HS-27A (cell line): ENCODE measurements at places on chromosomes 16 and 17.

GRCh38 chr16:86022381-86022960 lies 123.5 kb downstream of the IRF8 start:
- no peak for DNase-seq

GRCh38 chr16:12538667-12539091 lies 265.0 kb downstream of the CPPED1 start:
- DNase-seq, result no peak

DNA sequence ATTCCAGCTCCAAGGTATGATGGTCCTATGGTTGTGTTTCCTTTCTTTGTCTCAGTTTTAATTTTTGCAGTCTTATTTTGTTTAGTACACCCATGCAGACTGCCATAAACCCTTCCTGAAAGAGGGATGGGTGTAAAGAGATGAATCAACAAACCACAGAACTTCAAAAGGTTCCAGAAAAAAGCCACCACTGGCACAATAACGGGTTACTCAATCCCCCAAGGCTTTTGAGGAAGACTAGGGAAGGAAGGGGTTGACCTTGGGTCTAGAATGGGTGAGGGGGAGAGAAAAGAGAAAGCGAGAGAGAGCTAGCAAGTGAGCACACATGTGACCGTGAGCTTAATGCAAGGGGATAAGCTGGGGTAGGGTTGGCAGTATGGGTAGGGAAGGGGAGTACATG lies 168.1 kb downstream of the XYLT1 start:
- no peak for DNase-seq

- no peak for DNase-seq
These were observed 604 bp upstream of the ZC3H18 start for GRCh38 chr16:88569614-88569984.

DNA sequence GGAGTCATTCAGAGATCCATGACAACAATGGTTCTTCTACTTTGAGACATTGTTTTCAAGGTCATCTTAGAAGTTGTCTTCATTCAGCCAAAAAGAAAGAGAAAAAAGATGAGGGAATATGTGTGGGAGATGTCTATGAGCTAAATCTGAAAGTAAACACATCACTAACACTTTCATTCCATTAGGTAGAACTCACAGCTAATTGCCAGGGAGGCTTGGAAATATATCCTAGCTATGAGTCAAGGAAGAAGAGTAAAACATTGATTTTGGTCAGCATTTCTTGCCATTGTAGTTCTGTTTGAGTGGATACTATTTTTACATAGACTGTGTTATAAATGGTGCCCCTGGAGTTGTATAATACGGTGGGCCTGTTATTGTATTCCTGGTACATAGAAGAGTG lies 316.4 kb upstream of the MYOCD start:
- no peak for DNase-seq

DNA sequence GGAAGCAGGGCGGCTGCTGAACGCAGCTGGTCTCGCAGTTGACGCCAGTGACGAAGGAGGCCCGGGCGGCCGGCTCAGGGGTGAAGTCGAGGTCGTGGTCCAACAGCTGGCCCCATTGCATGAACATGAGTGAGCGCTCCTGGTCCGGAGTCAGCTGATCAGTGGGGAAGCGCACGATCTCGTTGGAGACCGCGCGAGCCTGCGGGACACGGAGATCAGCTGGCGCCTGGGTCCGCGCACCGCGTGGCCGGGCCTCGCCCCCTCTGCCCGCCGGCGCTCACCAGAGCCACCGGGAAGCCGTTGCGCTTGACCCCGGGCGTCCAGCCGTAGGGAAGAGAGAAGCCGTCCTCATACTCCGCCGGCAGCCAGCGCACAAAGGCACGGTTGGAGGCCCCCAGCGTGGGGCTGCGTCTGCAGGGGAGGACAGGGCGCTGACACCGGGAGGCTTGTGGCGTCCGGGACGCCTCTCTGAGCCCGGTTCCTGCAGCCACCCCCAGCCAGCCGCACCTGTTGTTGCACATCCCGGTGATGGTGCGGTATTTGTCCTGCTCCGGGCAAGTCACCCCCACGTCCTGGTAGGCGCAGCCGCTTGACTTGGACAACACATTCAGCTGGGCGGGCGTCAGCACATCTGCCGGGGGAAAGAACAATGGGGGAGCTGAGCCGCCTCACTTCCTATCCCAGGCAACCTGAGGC lies 1.6 kb downstream of the MPO start:
- no peak for DNase-seq

DNA sequence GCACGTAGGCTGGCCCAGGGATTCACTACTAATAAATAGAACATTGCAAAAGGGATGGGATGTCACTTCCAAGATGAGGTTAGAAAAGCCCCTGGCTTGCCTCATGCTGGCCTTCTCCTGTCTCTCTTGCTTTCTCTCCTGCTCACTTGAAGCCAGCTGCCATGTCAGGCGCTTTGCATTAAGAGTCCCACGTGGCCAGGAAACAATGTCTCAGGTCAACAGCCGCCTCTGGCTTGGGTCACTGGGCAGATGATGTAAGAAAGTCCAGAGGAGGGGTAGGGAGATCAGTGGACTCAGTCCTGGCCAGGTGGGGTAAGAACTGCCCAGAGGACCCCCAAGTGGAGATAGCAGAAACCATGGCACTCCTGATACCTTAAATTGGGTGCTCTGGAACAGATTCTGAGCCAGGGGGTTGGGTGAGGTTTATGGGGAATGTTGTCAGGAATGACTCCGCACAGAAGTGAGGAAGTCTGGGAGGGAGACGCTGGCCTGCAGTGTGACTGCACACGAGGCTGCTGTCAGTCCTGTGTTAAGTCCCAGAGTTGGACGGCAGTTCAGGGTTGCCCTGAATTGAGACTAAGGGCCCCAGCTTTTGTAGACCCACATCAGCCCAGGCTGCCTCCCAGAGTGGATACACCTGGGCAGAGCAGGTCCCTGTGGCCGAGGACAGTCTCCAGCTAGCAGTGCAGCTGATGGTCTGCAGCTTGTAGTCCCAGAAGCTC lies 17.7 kb downstream of the C16orf82 start:
- DNase-seq, result no peak

GRCh38 chr17:75476271-75476671 lies 19.8 kb downstream of the TMEM94 start:
- DNase-seq, result no peak

- no peak for DNase-seq
These were observed 29.0 kb downstream of the SLC25A10 start for GRCh38 chr17:81741049-81741593.

DNA sequence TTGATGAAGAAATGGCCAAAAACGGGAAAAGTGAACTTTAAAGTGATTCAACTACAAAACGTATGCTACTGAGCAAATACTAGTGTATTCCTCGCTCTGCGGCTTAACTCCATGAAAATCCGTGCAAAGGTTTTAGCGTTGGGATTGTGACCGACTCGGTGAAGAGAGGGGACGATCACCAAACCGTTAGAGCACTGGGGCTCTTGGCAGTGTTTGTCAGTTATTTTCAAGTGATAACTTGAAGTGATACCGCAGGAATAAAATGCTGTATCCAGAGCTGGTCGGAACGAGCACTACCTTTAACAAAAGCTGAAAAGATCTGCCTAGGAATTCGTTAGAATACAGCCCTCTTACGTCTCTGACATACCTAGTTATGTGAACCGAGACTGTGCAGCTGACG lies 773 bp upstream of the PPM1D start:
- no peak for DNase-seq

- no peak for DNase-seq
These were observed 5.6 kb downstream of the SF3B3 start for GRCh38 chr16:70529051-70529777.

DNA sequence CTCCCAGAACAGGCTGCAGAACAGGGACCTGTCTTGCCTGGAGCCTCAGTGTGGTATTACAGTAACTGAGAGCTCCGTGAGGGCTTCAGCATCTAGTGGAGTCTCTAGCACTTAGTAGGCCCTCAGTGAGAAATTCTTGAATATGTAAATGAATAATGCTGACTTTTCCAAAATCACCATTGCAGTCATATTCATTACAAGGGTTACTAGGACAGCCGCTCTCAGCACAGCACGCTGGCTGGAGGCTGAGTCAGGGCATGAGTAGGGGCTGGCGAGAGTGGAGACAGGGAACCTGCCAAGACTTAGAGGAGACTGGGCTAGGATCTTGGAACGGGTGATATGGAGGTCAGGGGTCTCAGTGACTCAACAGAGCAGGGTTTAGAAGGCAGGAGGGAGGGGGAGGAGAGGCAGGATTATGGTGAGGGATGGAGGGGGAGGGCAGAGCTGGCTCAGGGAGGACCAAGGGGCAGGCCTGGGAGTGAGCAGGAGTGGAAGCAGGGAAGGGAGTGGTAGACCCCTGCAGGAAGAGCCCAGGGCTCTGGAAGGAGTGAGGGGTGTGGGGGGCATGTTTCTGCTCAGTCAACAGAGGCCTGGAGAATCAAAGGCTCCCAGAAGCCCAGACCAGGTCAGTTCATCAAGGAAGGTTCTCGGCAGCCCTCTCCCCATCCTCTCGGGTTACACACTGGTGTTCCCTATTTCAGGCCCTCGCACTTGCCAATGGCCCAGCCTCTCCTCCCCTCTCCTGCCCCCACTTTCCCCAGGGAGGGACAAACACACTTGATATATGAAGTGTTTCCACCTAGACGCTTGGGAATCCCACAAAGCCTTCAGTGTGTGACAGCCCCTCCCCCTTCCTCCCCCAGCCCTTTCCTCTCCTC lies 42.3 kb downstream of the FZD2 start:
- DNase-seq, result peak; percentile 74

DNA sequence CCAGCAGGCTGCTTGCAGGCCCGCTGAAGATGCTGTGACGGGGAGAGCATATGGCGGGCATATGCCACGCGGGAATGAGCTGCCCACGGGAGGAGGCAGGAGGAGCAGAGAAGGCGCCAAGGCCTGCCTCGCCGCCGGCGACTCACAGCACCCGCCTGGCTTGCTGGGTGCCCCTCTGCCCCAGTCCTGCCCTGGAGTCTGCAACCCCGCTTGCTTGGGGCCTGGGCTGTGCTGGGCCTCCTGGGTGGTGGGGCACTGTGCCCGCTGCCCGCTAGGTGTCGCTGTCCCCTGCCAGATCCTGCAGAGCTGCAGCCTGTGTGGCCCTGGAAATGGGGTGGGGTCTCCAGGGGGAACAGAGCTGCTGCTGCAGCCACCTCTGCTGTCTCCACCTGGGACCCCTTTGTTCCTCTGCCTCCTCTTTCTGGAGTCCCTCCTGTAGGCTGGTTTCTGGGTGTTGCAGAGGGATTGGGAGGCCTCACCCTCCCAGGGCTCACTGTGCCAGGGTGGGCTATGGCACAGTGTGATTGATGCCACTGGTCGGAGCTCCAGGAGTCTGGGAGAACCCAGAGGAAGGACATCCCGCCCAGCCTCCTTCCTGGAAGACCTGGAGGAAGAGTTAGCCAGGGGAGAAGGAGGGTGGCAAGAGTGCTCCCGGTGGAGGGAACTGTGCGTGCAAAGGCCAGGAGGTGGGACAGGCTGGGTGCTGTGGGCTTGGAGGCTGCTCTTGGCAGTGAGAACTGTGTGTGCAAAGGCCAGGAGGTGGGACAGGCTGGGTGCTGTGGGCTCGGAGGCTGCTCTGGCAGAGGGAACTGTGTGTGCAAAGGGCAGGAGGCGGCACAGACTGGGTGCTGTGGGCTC lies 141.0 kb upstream of the CIBAR2 start:
- DNase-seq, result no peak

DNA sequence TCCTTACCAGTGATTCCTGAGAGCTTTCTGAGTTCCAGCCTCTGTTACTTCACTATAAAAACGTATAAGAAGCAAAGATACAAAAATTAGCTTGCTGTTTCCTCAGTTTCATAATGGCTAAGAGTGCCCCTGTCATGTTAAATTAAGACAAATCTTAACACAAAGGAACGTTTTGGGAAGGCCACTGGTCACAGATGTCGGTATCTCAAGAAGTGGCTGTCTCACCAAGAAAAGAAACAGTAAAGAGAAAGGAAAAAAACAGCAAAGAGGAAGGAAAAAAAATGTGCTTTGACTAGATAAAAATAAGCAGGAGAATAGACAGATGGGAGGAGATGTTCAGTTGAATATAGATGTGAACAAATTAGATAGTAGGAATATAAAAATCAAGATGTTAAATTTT lies 94.8 kb upstream of the AKTIP start:
- no peak for DNase-seq

DNA sequence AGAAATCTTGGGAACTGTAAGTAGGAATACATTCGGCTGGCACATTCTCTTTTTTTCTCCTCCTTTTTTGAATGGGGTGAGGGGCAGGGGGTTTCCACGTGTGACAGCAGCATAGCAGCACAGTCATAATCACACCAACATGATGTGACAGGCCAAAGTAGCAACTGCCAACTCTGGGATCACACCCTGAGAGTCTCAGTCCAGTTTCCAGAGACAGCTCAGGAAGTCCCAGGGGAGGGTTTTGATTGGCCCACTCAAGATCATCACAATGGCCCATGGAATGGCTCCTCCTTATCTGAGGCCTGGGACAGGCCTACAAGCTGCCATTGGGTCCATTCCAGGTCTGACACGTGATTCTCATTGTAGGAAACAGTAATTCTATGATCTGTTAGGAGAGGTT lies 207.1 kb upstream of the ASIC2 start:
- no peak for DNase-seq

- no peak for DNase-seq
These were observed 616 bp downstream of the PECAM1 start for GRCh38 chr17:64390044-64390443.

GRCh38 chr17:40486522-40487370 lies 14.7 kb downstream of the TNS4 start:
- DNase-seq, result peak; percentile 58

DNA sequence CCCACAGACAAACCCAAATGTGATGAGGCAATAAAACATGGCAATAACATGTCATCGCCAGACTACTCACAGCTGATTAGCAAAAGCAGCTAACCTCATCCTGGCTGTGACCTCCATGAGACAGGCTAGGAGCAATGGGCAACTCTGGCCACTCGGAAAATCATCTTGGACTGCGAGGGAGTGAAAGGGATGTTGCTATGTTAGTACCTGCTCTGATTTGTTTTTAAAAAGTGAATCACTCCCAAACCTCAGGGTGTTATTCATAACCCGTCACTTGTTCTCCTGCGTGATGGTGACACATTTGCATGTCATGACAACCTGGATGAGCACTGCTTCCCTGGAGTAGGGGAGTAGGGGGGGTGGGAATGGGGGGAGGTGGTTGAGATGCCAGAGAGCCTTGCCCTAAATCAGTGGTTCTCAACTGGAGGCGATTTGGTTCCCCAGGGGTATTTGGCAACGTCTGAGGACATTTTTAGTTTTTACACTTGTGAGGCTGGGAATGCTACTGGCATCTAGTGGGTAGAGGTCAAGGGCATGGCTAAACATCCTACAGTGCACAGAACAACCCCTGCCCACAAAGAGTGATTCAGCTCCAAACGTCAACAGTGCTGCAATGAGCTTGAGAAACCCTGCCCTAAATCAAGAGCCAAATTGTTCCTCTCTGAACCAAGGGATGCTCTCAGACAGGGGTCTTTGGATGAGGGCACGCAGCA lies 241.7 kb downstream of the SOX9 start:
- DNase-seq, result no peak

- DNase-seq, result no peak
These were observed 32.6 kb upstream of the KSR1 start for GRCh38 chr17:27423651-27424050.

DNA sequence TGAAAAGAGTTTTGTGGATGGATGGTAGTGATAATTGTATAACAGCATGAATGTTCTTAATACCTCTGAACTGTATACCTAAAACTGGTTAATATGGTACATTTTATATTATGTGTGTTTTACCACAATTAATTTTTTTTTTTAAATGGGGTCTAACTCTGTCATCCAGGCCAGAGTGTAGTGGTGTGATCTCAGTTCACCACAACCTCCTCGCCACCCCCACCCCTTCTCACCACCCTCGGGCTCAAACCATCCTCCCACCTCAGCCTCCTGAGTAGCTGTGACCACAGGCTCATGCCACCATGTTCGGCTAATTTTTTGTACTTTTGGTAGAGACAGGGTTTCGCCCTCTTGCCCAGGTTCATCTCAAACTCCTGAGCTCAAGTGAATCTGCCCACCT lies 123.2 kb downstream of the CDRT15L2 start:
- DNase-seq, result no peak
